ENCODE measurements at places on chromosomes 4 and X.

- DNase-seq, result no peak
These were observed 33.9 kb downstream of the PAK3 start for GRCh38 chrX:111129921-111130320.

GRCh38 chrX:39017077-39017476, 215.8 kb downstream of the MID1IP1 start:
- no peak for DNase-seq

- DNase-seq, result no peak
These were observed 82.7 kb downstream of the PARM1 start for GRCh38 chr4:75015627-75016026.

GRCh38 chr4:3765271-3766035, 732 bp upstream of the ADRA2C start:
- no peak for DNase-seq

DNA sequence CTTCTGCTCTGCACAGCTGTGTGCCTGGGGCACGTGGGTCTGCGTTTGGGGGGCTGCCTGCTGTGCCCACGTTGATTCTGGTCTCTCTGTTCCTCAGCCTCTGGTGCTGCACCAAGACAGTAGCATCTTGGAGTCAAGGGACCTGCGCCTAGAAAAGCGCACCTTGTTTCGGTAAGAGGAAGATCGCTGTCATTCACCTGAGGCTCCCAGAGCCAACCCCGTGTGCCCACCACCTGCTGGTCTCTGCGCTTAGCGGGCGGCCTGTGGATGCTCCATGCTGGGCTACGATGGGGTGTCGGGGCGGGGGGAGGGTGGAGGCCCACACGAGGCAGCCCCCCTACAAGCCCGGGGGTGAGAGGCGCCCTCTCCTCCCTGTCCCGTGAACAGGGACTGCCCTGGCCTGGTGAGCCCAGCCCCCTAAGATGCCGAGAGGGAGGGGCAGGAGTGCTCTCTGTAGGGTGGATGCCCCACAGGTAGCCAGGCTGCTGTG, 18.9 kb upstream of the HGFAC start:
- DNase-seq, result no peak

DNA sequence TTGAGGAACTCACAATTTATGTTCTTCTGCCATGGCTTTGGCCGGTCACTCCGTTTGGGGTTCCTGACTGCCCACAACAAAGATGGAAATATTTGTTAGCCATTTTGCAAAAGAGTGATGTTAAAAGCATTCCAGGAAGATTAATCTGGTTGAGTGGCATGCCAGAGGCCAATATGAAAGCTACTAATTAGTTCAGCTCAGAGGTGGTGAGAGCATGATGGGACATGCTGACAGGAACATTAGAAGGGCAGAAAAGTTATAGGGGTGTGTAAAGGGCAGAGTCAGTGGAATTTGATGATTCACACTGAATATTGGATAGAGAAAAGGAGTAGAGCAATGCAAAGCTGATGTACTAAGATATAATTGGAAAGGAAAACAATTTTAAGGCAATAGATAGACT, 94.4 kb downstream of the TLL1 start:
- DNase-seq, result no peak

DNA sequence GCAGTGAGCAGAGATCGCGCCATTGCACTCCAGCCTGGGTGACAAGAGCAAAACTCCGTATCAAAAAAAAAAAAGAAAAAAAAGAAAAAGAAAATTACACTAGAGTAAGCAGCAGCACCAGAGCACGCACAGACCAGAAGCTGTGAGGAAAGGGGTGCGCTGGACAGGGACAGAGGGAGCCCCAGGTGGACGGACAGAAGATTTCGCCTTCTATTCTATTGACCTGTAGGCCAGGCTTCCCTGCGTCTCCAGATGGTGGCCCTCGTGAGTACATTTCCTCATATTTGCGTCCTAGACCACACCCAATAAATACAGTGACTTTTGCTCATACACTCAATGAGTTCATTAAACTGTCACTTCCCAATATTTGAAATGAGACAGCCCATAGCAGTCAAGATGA, 19.1 kb downstream of the MTNR1A start:
- DNase-seq, result no peak

- DNase-seq, result no peak
These were observed 34.0 kb downstream of the PHKA2 start for GRCh38 chrX:18949944-18950301.

DNA sequence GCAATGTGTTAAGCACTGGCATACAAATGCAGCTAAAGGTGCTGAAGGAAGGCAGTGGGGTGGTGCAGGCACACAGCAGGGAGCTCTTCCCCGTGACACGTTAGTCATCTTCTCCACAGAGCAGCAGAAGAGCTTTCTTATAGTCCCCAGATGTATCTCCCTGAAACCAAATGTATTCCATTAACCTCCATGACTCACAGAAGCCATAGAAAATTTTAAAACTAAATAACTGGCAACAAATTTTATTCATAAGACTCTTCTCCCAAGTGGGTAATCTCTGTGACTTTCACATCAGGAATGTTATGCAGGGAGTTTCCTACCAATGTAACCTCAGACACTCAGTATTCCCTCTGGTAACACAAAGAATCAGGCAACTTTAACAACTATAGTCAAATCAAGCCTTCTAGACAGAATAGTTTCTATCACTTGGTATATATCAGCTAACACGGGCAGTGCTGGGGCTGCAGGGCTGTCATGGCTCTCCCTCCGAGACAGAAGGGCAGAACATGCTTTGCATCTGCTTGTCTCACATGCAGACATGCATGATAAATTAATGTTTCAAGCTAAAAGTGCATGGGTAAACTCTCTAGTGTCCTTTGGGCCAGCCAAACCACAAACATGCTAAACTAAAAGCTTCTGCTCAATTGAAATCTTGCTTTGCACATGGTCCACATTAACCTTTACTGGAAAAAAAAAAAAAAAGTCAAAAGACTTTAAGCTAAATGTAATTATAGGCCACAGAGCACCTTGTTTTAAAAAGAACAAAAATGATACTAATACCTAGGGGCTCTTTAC, 28.2 kb downstream of the ANXA5 start:
- no peak for DNase-seq

GRCh38 chrX:96689991-96690390, 5.3 kb downstream of the DIAPH2 start:
- DNase-seq, result no peak

- no peak for DNase-seq
These were observed at the start of gene HMX1 for GRCh38 chr4:8871417-8872401. Gene HMX1, minus strand, starts transcription at chr4:8871839. Its CDS starts 225 bp downstream, at chr4:8871614.

- no peak for DNase-seq
These were observed 179.2 kb downstream of the IL1RAPL2 start for GRCh38 chrX:104745152-104745551.

DNA sequence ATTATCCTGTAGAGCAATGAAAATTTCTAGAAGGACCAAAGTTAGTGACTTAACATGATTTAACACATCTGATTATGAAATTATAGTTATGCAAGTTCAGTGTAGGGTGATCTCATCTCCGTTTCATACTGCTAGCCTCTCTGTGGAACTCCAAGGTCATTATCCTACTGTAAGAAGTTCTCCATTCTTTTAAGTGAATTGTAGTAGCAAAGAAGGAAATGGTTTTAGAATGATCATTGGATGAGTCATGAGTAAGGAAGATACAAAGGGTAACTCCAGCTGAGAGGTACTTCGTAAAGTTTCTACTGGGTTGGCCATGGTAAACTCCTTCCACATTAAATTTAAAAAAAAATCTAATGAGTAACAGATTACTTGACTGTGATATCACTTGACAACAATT, 215.0 kb upstream of the GIMD1 start:
- no peak for DNase-seq

DNA sequence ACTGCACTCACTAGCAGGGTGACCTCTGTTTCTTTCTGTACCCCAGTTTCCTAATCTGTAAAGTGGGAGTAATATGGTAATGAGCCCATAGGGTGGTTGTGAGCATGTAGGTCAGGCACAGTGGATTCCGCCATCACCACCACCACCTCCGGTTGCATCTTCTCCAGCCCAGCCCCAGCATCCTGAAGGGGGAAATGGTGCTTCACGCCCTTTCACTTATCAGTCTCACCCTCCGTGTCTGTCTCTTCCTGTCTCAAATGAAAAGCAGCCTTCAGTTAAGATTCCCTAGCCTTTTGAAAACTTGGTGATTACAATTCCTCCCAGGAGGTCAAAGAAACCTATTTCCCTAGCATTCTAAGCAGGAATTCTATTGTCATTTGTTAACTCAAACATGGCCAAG, 16.9 kb upstream of the XPNPEP2 start:
- no peak for DNase-seq

DNA sequence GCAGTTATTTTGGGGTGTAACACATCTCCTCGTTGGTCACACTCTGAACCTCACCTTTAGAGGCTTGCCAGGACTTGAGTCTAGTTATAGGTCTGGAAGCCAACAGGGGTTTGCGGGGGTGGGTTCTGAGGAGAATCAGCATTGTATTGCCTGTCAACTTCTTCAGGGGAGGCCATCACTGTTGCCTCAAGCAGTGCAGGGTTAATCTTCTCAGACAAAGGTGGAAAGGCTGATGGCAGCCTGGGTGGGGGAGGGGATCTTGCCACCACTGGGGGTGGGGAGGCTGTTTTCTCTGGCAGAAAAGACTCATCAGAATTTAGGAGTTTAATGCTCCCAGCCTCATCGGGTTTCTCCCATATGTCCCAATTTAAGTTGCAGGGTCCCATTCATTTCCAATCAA, 387.8 kb downstream of the PRR32 start:
- no peak for DNase-seq

DNA sequence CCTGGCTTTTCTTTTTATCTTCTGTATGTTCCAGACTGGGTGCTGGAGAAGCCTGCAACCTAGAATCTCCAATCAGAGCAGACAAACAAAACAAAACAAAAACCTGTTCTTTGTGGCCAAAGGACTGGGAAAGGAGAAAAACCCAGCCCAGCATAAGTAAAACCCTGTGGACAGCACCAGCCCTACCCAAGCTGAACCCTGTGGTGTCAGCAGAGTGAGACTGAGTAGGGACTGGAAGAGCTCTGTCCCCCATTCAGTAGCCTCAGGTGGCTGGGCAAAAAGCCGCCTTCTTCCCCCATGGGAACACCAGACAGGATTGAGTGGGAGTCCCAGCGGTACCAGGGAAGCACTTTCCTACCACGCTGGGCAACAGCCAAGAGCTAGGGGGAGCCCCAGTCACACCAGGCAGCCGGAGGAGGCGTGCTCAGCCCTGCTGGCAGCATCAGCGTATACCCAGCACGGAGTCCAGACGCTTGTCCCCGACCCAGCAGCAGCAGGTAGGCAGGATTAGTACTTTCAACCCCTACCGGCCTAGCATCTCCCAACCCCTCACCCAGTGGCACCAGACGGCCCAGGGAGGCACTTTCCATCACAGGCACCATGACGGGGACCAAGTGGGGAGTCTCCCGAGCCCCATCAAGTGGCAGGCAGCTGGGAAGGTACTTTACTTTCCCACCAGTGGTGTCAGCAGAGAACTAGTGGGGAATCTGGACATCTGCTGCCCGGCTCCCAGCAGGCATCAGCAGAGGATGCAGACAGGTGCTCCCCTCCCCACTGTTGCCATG, 8.6 kb upstream of the JADE3 start:
- DNase-seq, result peak; percentile 53

- DNase-seq, result no peak
These were observed 219.7 kb downstream of the DCLK2 start for GRCh38 chr4:150297861-150298474.

DNA sequence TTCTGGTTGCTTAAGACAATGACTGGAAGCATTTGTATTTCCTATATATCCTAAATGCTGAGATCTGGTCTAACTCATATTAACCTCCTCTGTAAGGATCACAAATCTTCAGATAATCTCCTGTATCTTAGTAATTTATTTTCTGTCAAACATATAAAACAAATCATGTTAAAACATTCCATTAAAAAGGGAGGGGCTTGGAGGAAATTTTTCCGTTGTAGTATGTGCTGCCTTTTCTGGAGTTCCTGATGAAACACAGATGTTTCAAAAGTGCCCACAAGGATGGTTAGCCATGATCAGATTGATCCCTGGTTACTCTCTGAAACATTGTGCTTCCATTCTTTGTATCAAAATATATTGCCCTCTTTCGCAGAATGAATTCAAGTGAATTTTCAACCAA, 182.1 kb downstream of the TENM3 start:
- no peak for DNase-seq

- DNase-seq, result no peak
These were observed 470.8 kb downstream of the NKX6-1 start for GRCh38 chr4:84028340-84028739.

DNA sequence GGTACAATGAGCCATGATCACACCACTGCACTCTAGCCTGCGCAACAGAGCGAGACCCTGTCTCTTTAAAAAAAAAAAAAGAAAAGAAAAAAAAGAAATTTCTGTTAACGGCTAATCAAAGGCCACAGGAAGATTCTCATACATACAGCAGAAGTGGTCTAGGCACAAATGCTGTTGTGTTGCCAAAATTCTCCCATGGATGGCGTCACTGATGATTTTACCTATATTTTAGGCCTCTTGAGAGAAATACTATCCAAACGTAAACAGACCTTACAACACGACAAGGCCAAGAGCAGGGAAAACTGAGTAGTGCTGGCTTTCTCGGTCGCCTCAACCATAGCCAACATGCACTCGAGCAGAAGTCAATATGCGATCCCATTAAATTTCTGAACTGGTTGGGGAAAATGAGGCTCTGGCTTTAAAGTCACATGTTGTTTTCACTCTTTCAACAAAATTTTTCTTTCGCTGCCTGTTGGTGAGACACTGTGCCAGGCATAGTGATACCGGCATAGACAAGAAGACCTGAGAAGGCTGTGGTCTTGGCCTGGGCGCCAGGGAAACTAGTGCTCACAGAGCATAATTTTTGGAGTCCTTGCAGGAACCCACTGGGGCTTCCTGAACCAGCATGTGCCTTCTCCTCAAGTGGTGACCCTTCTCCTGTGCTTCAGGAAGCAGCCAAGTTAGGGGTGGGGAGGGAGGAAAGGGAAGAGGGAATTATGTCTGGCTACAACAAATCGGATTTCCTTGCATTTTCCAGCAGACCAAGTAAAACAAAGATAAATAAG, 20.6 kb downstream of the SH3KBP1 start:
- no peak for DNase-seq

DNA sequence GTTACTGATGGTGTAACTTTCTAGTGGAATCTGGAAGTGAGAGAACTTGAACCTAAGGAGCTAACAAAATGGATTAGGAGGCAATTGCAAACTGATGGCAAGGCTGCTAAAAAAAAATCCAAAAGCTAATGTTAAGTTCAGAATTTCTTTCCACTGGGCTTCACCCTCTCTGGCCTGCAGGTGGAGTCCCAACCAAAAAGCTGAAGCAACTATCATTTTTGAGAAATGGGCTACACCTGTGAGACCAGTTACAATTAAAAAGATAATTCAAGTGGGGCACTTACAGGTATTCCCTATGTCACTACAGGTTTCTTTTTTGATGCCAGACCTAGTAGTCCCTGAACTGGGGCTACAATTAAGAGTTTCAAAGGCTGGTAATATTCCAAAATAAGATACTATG, 142.1 kb upstream of the FTHL17 start:
- no peak for DNase-seq
